ENCODE measurements at places on chromosomes 5 and 9. TPM values are rescaled to one million over a fixed set of nuclear protein-coding genes. Genes with fewer than 3 reads are reported as not detected.

The DNAH5 gene
- 1.7 TPM for total RNA-seq

The OTP gene
- total RNA-seq = not detected

The SLC4A9 gene
- total RNA-seq = not detected

The TMOD1 gene
- 0.74 TPM for total RNA-seq

The FAM120A gene
- 126 TPM for total RNA-seq

DNA sequence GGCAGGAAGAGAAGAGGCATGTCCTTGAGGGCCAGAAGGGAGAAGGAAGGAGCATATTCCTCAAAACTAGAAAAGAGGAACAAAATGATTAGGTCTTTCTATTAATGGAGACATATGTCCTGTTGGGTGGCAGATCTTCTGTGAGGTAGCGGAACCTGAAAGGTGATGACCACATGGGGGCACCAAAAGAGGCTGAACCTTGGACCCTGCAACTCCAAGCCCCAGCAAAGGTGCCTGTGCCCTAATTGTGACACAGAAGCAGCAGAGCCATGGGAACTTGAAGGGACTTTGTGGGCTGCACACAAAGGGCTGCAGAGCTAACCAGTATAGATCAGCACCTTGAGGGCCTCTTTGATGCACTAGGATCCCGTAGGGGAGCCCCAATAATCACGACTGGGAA, 158.0 kb downstream of the BAAT start:
- no peak for DNase-seq

GRCh38 chr5:150700246-150700593, 642 bp downstream of the RBM22 start:
- no peak for DNase-seq

DNA sequence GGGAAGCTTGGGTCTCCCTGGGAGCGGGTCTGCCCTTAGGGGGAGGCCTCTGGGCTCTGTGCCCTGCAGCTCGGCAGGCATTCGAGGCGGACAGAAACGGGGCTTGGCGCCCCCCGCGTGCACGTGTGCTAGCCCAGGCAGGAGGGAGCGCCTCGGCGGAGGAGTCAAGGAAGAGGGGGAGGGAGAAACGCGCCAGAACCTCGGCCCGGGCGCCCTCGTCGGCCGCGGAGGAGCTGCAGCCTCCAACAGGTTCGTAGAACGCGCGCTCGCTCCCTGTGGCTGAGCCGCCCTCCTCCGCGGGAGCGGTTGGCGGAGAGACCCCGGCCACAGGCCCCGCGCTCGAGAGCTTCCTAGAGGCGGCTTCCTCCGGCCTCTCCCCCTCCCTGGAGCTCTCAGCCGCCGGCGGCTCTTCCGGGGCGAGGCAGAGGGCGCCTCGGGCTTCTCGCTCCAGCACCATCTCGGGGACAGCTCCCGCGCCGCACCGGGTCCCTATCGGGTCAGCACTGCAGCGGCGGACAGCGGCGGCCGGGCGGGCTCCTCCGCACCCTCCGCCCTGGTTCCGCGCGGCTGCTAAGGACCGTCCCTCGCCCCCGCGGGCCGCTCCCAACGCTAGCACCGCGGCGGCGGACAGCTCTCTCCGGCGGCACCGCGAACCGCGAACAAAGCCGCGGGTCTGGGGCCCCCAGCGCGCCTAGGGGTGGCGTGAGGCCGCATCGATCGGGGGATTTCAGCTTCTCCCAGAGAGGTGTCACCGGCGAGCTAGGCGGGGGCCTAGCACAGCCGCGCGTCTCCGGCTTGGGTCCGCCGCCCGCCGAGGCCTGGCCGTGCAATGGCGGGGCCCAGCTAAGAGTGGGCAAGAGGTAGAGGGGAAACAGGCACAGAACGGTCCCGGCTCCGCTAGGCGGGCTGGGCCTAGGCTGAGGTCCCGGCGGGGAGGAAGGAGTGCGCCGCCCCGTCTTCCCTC, 74.6 kb upstream of the CPLX2 start:
- peak; percentile 66 for DNase-seq

- DNase-seq = no peak
Observed at GRCh38 chr9:107929443-107929842, 439.9 kb upstream of the KLF4 start.

DNA sequence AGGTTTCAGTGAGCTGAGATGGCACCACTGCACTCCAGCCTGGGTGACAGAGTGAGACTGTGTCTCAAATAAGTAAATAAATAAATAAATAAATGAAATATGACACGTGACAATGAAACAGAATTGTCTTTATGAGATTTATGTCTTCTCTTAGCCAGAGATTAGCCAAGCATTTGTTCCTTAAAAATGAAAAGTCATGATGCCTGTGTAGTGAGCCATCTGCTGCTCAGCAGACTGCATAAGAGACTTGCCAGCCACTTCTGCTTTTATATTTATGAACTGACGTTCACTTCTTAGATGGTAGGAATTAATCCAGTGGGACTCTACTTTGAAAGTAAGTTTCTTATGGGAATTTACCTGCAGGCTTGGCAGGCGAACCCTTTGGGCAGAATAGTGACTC, 227.4 kb downstream of the NR3C1 start:
- no peak for DNase-seq

GRCh38 chr9:129131300-129132145, 20.3 kb downstream of the PTPA start:
- peak; percentile 65 for DNase-seq

DNA sequence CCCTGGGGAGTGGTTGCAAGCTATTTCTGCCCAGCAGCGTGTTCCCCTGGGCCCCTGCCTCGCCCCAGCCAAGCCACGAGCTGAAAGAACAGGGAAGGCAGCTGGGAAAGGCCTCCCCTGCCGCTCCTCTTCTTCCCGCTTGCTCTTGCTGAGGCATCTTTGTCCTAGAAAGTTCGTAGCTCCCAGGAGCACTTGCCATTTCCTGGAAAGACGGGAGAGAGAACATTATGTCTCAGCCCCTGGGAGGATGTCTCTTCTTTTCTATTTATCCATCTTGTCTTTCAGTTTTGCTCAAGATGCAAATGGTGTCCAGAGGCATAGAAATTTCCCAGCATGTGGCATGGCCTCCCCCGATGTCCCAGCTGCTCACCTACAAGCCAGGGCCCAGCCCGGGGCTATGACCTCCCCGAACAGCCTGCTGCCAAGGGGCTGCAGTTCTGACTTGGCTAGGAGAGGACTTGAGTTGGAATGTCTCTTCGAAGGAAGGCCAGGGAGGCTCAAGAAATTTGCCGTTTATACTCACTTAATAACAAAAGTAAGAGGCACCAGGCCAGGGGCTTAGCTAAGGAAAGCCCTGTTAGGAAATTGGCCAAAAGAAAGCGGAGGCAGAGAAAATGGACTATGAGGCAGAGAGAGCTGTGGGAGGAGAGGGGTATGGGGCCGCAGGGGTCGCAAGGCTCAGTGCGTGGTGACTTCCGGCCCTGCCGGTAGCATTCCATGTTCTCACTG, 87.3 kb downstream of the LIFR start:
- no peak for DNase-seq

GRCh38 chr5:67093279-67093678, 103.3 kb downstream of the CD180 start:
- DNase-seq = no peak

GRCh38 chr9:72041775-72042194, 18.6 kb downstream of the C9orf57 start:
- DNase-seq = no peak

GRCh38 chr5:24232929-24233498, 411.8 kb downstream of the CDH10 start:
- DNase-seq = no peak

DNA sequence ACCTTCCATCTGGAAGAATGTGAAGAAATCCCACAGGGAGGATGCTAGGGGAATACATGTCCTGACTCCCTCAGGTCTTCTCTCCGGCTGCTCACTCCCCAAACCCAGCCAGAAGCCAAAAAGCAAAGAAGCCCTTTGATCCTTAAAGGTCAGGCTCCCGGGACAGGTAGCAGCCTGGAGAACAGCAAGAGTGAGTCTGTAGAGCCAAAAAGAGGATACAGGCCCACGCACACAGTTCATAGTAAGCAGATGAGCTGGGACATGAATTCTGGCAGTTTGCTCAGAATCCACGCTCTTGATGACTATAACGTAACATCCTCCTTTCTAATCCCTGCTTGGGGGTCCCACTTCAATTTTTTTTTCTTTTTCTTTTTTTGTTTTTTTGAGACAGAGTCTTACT, 72.0 kb upstream of the SLC44A1 start:
- DNase-seq = no peak

- DNase-seq = no peak
Observed at GRCh38 chr5:64977779-64978178, 209.0 kb downstream of the CWC27 start.

DNA sequence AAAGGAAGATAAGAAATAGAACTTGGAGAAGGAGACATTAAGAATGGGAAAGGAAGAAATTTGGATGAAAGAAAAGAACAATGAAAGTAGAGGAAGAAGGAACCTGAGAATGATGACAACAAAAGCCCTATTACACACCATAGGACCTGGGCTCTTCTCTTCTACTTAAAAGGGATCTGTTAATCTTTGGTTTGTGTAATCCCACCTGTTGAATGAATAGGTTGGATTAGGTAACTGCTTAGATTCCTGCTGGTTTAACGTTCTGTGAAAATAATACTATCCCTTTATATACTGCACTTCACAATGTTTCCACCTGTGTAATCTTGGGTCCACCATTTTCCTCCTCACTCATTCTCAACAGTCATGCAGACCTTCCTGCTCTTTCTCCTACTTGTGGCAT, 157.8 kb upstream of the ATP10B start:
- DNase-seq = no peak

DNA sequence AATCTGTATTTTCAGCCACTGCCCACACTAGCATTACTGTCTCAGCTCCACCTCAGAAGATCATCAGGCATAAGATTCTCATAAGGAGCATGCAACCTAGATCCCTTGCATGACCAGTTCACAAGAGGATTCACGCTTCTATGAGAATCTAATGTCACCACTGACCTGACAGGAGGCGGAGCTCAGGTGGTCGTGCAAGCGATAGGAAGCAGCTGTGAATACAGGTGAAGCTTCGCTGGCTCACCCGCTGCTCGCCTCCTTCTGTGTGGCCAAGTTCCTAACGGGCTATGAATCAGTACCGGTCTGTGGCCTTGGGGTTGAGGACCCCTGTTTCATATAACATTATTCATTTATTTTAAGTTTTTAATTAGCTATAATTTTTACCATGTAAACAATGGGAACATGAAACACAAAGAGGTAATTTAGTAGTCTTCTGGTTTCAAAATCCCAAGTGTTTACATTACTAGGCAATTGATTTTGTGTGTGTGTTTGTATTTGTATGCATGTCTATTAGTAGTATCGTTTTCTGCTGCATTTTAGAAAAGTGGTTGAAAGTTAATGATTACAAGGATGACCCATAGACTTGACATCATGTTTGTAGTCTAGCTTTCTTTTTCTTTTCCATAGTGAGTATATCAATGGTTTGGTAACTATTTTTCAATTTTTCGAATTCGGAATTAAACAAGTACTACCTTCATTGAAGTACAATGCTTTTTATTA, 159.4 kb downstream of the TENT4A start:
- no peak for DNase-seq

- no peak for DNase-seq
Observed at GRCh38 chr5:178216088-178216534, 11.8 kb downstream of the HNRNPAB start.

DNA sequence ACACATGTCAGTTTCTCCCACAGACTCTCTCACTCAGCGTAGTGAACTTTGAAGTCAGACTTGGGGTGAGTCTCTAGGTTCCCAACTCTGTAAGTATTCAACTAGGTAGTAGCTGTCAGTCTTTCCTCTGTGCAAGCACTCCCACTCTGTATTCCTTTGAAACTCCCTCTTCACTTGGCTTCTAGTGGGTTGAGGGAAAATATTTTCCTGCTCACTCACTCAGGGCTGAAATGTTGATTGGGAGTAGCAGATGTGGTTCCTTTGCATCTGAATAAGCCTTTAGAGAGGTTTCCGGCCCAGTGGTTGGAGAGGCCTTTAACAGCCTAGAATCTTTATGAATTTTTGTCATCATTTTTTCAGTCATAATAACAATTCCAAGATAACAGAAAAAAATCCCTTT, 18.1 kb upstream of the ARRDC3 start:
- no peak for DNase-seq

DNA sequence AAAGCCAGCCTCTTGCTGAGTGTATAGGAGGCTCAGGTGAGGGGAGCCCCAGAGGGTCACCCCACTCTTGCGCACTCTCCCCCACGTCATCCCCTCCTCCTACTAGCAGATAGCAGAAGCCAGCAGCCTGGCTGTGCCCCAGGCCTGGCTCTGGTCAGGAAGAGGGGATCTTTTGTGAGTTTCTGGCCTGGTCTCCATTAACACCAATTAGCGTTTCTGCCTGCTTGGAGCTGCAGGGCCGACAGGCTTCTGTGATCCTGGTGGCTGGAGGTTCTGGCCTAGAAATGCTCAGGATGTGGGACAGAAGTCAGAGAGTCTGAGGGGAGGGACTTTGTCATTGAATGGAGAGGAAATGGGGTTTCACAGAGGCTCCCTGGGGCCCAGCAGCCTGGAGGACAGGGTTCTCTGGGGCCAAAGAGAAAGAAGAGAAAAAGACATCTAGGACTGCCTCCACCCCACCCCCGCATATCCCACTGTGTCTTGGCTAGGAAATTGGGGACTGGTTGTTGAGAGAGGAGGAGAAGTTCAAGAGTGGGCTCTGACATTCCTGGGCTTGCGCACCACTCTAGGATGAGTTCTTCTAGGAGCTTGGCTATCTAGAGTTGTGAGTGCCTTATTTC, 47.5 kb upstream of the ARAP3 start:
- DNase-seq = no peak

GRCh38 chr5:115985802-115986757, 23.8 kb downstream of the LVRN start:
- DNase-seq = peak; percentile 72

DNA sequence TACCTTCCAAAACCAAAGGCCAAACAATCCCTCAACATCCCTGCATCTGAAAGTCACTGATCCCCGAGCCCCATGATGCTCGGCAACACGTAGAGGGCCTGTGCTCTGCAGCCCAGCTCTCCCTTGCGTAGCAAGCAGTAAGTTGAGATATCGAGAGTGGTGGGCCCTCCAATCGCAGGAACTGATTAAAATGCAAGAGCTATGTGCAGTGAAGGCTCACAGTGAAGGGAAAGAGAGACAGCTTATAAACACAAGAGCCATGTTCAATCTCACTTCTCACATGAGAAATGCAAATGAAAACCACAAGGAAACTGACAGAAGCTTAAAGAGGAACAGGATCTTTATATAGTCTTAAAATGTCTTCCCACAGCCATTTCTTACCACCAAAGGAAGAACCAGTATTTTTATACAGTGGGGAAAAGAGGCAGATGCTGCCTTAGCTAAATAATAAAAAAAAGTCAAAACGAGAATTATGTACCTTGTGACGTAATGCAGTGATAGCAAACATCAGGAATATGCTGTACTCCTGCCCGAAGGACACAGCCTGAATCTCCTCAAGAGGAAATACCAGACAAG, 24.6 kb downstream of the TTF1 start:
- no peak for DNase-seq

GRCh38 chr5:94057217-94057616, 315.8 kb upstream of the POU5F2 start:
- DNase-seq = no peak

DNA sequence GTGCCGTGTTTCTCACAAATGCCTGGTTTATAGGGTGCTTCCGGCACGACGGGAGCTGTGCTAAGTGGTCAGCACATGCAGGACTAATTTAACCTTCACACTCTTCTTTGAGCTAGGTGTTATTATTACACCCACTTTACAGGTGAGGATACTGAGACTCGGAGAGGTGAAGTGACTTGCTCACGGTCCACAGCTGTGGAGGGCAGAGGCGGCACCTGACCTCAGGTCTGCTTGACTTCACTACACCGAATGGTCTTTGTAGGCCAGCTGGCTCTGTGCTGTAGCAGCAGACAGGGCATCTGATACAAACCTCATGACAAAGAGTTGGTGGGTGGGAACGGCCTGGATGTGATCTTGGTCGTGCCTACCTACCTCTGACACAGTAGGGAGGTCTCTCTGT, 102.0 kb upstream of the BOD1 start:
- no peak for DNase-seq

- DNase-seq = no peak
Observed at GRCh38 chr5:82204567-82204966, 73.6 kb downstream of the RPS23 start.
